ENCODE measurements at places on chromosomes 16 and 17. TPM values are rescaled to one million over a fixed set of nuclear protein-coding genes. Genes with fewer than 3 reads are reported as not detected.

GRCh38 chr17:21019976-21020586 lies 22.7 kb downstream of the USP22 start:
- peaks cover 32% of the 10 kb centered on the region for H3K4me1 ChIP-seq
- peak; percentile 57 for DNase-seq
- no peak overlapping the region for H3K27ac ChIP-seq
- H3K4me3 ChIP-seq, result no peak overlapping the region
- no peaks in the 10 kb centered on the region for H3K27me3 ChIP-seq

DNA sequence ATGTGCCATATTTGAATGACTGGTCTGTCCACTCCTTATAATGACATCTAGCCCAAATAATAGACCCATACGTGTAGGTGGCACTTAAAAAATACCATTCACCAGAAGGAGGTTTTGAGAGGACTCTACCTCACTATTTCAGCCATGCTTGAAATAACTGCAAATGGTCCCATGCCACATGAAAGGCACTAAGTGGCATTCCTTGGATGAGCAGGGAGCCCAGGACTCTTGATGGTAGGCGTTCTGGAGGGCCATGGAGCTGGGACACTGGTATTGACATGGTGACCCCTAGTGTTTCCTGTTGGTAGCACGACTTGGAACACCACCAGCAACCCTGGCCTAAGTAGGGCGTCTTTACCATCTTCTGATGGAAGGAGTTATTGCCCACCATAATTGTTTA lies 148.7 kb upstream of the ZFHX3 start:
- no peak overlapping the region for H3K4me3 ChIP-seq
- H3K4me1 ChIP-seq, result no peaks in the 10 kb centered on the region
- H3K27ac ChIP-seq, result no peak overlapping the region
- DNase-seq, result peak; percentile 56
- H3K36me3 ChIP-seq, result no peaks in the 10 kb centered on the region

GRCh38 chr17:69250641-69251040 lies 22.0 kb upstream of the ABCA10 start:
- H3K36me3 ChIP-seq, result no peaks in the 10 kb centered on the region
- no peak overlapping the region for H3K27ac ChIP-seq
- no peaks in the 10 kb centered on the region for H3K27me3 ChIP-seq
- DNase-seq, result no peak

DNA sequence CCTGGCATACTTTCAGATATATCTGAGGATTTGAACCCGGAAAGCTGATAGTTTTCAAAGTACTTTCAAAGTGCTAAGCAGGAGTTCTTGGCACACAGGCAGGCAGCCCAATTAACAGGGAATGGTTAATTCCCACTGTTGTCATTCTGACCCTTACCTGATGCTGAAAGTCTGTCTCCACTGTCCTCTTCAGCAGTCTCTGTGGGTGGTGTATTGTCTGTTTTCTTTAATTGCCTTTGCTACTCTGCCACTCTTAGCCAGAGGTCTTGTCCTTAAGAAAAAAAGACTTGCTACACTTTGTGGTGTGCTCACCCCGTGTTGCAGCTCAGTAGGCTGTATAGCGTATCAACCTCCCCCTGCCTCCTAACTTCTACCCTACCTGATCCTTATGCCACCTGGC lies 63.2 kb upstream of the SLC12A3 start:
- no peak for DNase-seq
- H3K27me3 ChIP-seq, result no peaks in the 10 kb centered on the region
- H3K27ac ChIP-seq, result no peak overlapping the region
- no peaks in the 10 kb centered on the region for H3K4me1 ChIP-seq
- peaks cover 20% of the 10 kb centered on the region for H3K36me3 ChIP-seq
- H3K4me3 ChIP-seq, result no peak overlapping the region

- no peaks in the 10 kb centered on the region for H3K27me3 ChIP-seq
- DNase-seq, result no peak
- peaks cover 12% of the 10 kb centered on the region for H3K4me1 ChIP-seq
- H3K36me3 ChIP-seq, result peaks cover 32% of the 10 kb centered on the region
Measured at GRCh38 chr16:4762205-4762604, 4.8 kb downstream of the ZNF500 start.

Gene GPR179
- 0.08 TPM for total RNA-seq

Gene APOBR
- 33.2 TPM for total RNA-seq
